AG04449 (cell line): ENCODE measurements at places on chromosomes 16 and 17.

DNA sequence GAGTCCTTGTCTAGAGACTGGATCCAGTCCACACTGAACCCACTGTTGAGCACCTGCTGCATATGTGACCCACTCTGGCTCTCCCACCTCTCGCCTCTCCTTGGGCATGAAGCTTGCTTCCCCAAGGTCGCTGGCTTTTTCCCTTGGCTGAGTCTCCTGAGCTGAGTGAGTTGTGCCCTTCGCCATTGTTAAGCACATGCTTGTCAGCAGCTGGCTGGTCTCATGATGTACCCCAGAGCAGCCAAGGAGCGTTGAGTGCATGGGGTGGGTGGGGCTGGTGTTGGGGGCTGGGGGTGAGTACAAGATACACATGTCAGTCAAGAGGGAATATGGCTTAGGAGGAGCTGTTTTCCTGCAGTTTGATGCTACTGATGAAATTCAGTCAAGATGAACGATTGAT is 165.6 kb downstream of the SNX29 start:
- DNase-seq: no peak

GRCh38 chr17:61460796-61461585 is 8.8 kb downstream of the TBX4 start:
- DNase-seq: no peak

- no peak for DNase-seq
These were observed 26.5 kb upstream of the C16orf87 start for GRCh38 chr16:46857368-46857945.

GRCh38 chr16:848510-849253 is 48.1 kb upstream of the GNG13 start:
- DNase-seq: no peak

DNA sequence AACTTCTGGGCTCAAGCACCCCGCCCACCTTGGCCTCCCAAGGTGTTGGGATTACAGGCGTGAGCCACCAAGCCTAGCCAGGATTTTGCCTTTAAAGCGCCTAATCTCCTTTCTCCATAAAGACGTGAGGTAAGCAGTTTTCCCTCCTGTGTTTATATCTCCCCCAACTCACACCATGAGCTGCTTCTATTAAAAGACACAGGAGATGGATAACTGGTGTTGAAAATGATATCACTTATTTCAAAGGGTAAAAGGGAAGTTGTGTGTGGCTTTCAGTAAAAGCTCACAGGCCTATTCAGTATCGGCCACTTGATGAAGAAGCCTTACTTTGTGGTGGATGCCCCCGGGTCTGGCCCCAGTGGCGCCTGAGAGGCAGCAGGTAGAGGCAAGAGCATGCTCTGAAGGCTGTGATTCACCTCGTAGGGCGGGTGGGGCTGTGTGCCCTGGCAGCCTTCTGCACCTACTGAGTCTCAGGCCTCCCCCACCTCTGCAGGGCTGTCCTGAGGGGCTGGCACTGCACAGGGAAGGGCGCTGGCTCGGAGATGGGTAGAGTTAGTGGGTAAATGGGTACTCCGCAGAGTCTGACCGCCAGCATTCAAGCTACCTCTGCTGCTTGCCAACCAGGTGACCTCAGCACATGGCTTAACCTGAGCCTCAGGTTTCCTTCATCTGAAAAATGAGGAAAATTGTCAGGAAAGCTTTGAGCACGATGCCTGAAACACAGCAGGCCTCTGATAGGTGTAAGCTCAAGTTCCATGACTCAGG is 146.8 kb downstream of the CLEC16A start:
- no peak for DNase-seq

DNA sequence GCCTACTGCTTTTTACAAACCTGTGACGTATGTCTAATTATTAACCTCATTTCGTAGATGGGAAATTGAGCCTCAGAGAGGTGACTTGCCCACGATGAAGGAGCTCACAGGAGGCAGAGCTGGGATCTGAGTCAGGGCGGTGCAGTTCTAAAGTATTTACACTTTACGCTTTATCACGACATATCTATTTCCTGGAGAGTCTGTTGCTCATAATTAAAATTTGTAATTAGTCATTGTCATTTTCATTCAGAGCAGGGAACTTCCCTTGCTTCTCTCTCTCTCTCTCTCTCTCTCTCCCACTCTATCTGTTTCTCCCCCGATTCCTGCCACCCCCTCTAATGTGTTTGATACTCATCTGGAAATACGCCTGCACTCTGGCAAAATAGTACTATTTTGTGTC is 5.9 kb downstream of the SLC5A11 start:
- no peak for DNase-seq

GRCh38 chr17:65049085-65049756 is 7.3 kb downstream of the GNA13 start:
- DNase-seq: no peak

DNA sequence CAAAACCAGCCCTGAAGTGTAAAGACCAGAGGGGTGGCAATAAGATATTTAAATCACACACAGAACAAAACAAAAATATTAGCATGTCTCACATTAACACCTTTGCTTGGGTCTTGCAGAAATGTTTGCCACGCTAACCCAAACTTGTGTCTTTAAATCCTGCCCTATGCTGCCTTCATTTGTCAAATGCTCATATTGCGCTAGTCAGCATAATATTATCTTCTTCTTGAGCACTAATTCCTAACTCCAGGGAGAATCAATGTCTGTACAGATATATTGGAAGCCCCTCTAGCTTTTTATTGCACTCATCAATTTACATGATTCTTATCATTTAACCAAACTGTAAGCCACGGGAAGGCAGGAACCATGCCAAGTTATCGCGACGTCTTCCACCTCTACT is 614.8 kb upstream of the SOX9 start:
- DNase-seq: no peak

DNA sequence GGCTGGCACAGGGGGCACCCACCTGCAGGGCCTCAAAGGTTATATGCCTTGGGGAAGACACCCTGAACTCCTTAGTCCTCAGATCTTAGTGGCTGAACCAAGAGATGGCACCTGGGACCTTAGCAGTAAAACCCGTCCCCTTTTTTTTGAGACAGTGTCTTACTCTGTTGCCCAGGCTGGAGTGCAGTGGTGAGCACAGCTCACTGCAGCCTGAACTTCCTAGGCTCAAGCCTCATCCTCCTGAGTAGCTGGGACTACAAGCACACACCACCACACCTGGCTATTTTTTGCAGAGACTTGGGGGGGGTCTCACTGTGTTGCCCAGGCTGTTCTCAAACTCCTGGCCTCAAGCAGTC is 237.2 kb downstream of the MRTFB start:
- DNase-seq: no peak

GRCh38 chr16:81405702-81406113 is 38.9 kb upstream of the CMIP start:
- peak; percentile 52 for DNase-seq

GRCh38 chr16:85229869-85230462 is 117.7 kb upstream of the CIBAR2 start:
- no peak for DNase-seq

DNA sequence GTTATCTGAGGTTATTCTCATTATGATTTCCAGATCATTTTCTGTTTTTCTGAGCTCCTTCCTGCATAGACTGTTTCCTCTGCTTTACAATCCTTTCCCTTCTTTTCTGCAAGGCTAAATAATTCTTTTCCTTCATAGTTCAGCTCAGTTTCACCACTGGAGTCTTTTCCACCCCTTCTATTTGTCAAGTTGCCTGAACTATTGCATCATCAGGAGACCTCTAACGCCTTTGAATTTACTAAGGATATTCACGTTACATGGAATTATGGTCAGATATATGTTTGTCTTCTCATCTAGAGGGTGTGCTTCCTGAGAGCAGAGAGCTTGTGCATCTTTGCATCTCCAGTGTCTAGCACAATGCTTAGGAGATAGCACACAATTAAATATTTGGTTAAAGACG is 140.4 kb upstream of the CA10 start:
- no peak for DNase-seq

DNA sequence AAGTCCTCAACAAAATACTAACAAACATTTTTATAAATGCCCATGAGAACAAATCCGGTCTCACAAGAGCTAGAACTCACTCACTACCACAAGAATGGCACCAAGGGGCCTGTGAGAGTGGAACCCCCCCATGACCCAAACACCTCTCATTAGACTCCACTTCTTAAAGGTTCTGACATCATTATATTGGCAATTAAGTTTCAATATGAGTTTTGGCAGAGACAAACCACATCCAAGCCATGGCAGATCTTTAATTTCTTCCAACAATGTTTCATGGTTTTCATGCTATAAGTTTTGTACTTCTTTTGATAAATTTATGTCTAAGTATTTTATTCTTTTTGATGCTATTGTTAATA is 30.0 kb upstream of the ATP2A3 start:
- DNase-seq: no peak

- no peak for DNase-seq
These were observed 28.3 kb upstream of the ZNF469 start for GRCh38 chr16:88354229-88355092.

DNA sequence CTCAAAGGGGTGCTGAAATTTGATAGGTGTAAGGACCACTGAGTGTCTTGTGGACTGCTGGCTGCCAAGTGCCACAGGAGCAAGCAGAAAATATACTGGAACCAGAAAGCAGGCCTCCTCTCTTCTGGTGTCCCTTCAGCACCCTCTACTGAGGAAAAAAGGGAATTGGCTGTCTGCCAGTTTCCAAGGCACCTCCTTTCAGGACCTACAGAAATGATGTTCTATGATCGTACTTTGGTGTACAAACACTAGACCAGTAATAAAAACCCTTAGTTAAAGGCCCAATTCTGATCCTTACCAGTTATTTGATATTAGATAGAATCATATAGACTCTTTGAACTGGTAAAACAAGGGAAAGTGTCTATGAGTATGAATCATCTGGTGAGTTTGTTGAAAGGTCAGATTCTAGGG is 35.8 kb upstream of the BCAS3 start:
- DNase-seq: no peak

- DNase-seq: no peak
These were observed 48.1 kb downstream of the MYO18A start for GRCh38 chr17:29131814-29132682.

DNA sequence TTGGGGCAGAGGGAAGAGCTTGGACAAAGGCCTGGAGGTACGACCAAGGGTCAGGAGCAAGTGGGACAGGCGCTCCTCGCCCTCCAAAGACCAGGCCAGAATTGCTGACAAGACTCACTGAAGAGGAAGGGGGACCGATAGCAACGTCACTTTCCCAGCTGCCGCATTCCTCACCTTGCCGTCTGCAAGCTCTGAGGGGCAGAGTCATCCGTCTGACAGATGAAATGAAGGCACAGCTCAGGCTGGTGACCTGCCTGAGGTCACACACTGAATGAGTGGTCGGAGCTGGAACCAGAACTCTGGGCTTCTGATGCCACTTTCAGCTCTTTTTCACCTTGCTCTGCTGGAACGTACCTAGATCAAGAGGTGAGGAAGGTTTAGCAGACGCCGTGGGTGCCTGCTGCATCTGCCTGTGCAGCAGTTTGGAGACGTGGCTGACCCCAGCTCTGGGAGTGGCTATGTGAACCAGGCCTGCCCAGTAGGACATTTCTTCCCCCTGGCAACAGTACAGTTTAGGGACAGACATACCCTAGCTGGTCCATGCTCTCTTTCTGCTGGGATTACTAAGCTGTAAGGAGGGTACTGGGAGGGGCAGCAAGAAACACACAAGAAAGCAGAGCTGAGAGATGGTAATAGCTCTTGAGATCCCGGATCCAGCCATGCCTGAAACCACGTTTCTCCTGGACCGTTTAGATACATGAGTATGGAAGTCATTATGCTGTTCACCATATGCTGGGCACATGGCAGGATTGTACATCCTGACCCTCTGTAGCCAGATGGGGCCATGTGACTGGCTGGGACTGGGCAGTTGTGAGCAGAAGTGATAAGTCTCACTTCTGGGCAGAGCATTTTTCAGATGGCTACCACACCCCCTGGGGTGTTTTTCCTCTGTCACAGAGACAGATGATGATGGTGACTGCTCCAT is 50.9 kb downstream of the IL21R start:
- no peak for DNase-seq

- DNase-seq: no peak
These were observed 25.0 kb downstream of the WIPI1 start for GRCh38 chr17:68432086-68432864.

DNA sequence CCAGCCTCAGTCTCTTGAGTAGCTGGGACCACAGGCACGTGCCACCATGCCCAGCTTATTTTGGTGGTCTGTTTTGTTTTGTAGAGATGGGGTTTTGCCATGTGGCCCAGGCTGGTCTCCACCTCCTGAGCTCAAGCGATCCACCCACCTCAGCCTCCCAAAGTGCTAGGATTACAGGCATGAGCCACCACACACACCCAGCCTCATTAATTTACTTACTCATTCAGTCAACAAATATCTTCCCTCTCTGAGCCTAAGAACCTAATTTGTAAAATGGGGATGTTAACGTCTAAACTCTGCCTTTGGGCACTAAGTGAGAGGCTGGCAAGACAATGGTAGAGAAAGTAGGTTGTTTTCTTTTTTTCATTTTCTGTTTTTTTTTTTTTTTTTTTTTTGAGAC is 22.6 kb downstream of the SRCIN1 start:
- DNase-seq: no peak

GRCh38 chr17:80704894-80705293 is 160.3 kb downstream of the RPTOR start:
- no peak for DNase-seq

DNA sequence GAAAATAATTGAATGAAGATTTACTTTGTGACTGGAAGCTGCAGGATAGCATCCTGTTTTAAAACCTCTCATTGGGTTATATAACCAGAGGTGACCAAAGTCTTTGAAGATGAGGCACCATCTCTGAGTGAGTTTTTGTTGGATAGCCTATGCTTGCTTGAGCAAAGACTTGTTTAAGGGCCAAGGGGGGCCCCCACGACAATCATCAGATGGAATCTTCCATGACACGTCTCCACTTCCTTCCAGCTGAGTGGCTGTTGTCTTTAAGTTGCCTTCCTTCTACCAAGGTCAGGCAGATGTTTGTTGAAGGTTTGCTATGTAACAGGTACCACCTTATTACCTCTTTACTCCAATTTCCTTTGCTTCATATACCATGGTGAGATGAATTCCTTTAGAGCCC is 188.8 kb downstream of the PRKCA start:
- no peak for DNase-seq

GRCh38 chr17:4420692-4421131 is 13.0 kb upstream of the SPNS3 start:
- DNase-seq: peak; percentile 12

DNA sequence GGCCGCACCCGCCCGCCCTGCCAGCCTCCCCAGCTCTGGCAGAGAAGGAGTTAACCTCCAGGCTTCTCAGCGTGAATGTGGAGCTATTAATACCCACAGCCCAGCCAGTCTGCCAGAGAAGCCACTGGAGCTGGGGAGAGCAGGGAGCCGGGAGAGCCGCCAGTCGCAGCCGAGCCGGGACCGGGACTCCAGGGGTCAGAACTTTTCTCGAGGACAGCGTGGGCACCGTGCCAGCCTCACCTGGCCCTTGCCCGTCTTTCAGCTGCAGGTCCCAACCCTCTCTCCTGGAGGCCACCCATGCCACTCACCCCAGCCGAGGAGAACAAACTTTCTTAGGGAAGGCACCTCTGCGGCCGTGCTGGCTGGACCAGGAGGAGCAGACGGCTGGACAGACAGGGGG is 33.8 kb upstream of the SBK1 start:
- DNase-seq: no peak

- peak; percentile 26 for DNase-seq
These were observed 126.6 kb downstream of the ANKRD11 start for GRCh38 chr16:89363621-89364393.

- DNase-seq: no peak
These were observed 240 bp downstream of the WBP2 start for GRCh38 chr17:75854881-75855309.
